Stimulated activated CD8-positive, alpha-beta memory T cell treated with anti-CD3 and anti-CD28 coated beads, Interleukin-2, amount 100 ng/mL, for 1 hour (primary cell): ENCODE measurements at places on chromosomes 6 and 20.

- no peak for DNase-seq
Observed at GRCh38 chr20:31568773-31569162, 36.3 kb upstream of the ID1 start.

DNA sequence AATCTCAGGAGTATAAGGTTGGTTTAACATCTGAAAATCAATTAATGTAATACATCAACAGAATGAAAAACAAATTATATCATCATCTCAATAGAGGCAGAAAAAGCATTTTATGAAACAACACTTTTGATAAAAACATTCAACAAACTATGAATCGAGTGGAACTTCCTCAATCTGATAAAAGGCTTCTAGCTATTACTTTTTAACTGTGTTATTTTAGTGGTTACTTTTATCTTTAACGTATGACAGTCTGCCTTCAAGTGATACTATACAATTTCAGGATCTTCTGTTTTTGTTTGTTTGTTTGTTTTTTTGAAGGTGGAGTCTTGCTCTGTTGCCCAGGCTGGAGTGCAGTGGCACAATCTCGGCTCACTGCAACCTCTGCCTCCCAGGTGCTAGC, 73.7 kb downstream of the ZFAND3 start:
- no peak for DNase-seq

GRCh38 chr20:18031050-18031449, 26.7 kb downstream of the OVOL2 start:
- DNase-seq = no peak

- DNase-seq = no peak
Observed at GRCh38 chr20:64143018-64143801, 21.0 kb upstream of the MYT1 start.

GRCh38 chr6:121557146-121557940, 121.9 kb downstream of the GJA1 start:
- no peak for DNase-seq

GRCh38 chr20:58518896-58519593, 3.8 kb upstream of the APCDD1L start:
- DNase-seq = no peak

- DNase-seq = no peak
Observed at GRCh38 chr20:61528591-61528990, 276.5 kb downstream of the CDH4 start.

DNA sequence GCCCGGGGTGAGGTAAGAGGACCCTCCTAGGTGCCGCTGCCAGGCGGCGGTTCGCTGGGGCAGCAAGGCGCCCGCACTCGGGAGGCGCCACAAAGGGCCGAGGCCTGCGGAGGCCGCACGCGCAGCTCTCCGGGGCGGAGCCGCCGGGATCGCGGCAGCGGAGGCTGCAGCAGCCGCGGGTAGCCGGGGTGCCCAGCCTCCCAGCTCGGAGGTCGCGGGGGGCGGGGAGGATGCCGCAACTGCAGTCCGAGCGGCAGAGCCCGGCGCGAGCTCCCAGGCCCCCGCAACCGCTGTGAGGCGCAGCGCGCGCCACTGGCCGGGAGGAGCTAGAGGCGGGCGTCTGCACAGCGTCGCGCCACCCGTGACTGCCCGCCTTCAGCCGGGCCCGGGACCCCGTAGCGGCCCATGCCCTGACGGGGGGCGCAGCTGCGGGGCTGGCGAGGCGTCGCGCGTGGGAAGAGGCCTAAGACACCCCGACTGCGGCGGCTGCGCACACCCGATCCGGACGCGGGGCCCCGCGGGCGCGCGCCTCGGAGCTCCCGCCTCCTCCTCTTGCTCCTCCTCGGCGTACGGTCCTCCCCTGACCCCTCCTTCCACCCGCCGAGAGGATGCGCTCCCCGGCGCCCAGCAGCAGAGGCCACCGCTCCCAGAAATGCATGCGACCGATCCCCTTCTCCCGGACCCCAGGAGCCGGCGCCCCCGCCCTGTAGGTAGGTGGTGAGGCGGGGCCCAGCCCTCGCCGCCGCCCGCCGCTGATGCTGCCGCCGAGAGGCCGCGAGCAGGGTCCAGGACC, at the start of gene NCOA7:
TSS of gene NCOA7 (plus strand) at position 603 of the 793 bp plus-strand sequence. CDS start 24,395 bp downstream, outside the sequence.
- peak; percentile 67 for DNase-seq

GRCh38 chr6:52230685-52231084, 13.6 kb downstream of the IL17F start:
- no peak for DNase-seq

DNA sequence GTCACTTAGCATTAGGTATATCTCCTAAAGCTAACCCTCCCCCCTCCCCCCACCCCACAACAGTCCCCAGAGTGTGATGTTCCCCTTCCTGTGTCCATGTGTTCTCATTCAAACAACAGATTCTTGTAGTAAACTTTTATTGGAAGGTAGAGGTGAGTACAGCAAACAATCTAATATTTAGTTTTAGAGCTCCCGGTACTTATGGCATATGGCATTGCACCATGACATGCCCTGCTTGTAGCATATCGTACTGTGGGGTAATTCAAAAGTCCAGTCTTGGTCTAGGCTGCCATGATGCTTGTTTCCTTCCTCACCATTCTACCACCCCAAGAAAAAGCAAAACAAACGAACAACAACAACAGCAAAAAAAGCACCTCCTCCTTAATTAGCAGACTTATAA, 289.5 kb downstream of the ZNF217 start:
- DNase-seq = no peak

GRCh38 chr6:119454714-119455113, 105.2 kb upstream of the MAN1A1 start:
- DNase-seq = no peak

DNA sequence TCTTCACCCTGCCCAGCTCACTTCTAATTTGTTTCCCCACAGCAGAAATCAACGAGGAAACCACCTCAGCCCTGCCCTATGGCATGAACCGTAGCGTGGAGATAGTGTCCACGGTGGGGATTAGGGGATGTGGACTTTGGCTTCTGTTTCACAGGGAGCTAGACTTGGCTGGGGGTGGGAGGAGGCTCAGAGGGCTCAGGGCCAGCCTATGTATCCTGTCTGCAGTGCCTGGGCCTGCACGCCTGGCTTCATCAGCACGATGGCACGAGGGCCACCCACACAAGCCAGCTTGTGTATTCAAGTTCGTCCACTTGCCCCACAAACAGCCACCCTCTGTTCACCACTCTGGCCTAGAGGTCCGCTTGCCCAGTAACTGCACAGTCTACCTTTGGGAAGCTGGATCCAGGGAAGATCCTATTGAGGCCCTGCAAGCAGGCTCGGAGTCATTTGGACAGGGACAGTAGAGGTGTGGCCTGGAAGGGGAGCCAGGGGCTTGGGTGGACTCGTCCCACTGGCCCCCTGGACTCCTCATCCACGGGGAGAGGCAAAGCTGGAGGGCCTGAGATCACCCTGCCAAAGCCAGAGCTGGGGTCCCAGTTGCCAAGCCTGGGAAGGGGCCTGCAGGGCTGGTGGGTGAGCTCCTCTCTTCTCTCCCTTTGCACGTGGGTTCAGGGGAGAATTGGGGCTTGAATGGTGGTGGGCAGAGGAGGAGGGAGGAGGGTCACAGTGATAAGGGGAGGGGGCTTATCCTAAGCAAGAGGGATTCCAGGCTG, 38.0 kb upstream of the FAM83D start:
- no peak for DNase-seq

DNA sequence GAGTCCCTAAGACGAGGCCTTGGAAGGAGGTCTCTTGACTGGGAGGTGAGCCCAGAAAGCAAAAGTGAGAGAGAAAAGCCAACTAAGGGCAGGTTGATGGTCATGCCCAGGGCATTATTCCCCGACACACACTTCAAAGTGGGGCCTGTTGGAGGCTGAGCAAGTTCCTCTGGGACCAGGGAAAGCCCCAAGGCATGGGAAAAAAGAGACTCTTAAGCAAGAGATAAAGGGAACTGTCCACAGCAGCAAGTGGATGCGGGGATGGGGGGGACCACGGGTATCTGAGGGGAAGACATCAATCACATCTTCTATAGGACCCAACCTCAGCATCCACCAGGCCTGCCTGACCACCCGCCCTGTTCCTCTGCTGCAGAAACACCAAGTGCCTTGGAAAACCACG, 119.9 kb upstream of the MAFB start:
- no peak for DNase-seq

GRCh38 chr20:36654506-36654905, 8.5 kb upstream of the SLA2 start:
- no peak for DNase-seq

- no peak for DNase-seq
Observed at GRCh38 chr20:13229538-13229937, 8.5 kb downstream of the ISM1 start.

- DNase-seq = peak; percentile 13
Observed at GRCh38 chr6:27251606-27252251, 4.2 kb downstream of the PRSS16 start.

- no peak for DNase-seq
Observed at GRCh38 chr6:137808191-137808590, 58.9 kb upstream of the TNFAIP3 start.

DNA sequence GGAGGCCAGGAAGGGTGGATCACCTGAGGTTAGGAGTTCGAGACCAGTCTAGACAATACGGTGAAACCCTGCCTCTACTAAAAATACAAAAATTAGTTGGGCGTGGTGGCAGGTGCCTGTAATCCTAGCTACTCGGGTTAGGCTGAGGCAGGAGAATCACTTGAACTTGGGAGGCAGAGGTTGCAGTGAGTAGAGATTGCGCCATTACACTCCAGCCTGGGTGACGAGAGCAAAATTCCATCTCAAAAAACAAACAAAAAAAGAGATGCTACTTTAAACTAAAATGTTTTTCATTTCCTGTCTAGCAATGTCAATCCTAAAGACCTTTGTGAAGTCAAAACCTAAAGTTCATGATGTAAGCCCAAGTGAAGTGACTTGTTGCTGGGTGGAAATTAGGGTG, 12.9 kb downstream of the DSN1 start:
- DNase-seq = no peak

GRCh38 chr20:3045816-3046676, at the start of gene MRPS26:
Gene MRPS26, plus strand, starts transcription at chr20:3046052. Its CDS starts 17 bp downstream, at chr20:3046069.
- DNase-seq = peak; percentile 61

DNA sequence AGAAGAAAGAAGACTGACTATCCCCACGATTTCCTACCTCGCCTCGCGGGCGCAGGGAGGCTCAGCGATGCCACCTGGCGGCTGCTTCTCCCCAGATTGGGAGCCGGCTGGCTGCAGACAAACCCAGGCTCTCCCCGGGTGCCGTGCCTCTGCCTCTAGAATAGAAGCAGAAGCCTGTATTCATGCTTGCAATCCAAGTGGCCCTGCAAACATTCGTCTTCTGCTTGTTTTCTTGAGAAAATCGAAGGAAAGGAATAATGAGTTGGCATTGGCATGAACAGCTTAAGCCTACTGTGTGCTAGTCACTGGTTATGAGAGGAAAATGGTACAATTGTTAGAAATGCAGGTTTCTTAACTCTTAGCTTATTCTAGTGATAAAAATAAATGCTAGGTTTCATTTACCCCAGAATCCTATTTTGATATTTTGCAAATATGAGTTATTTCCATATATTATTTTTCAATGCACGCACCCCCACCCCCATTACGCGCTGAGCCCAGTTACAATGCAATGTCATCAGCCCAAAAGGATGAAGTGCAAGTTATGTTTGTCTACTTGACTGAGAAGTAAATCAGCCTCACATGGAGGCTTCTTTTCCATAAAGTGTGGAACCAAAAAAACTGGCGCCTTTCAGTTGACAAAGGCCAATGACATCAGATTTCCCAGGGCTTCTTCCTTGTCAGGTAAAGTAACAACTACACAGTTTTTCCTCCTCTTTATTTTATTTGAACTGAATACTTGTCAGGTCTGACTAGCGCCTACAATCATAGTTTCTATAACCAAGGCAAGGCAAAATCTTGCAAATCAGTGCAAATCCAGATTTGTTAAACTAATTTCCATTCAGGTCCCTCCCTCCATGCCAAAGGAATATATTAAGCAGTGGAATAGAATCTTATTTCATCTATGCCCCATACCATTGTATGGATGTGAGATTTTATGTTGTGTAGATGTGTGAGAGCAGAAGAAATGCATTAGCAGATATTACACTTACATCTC, 3.9 kb upstream of the SOX4 start:
- DNase-seq = peak; percentile 62

DNA sequence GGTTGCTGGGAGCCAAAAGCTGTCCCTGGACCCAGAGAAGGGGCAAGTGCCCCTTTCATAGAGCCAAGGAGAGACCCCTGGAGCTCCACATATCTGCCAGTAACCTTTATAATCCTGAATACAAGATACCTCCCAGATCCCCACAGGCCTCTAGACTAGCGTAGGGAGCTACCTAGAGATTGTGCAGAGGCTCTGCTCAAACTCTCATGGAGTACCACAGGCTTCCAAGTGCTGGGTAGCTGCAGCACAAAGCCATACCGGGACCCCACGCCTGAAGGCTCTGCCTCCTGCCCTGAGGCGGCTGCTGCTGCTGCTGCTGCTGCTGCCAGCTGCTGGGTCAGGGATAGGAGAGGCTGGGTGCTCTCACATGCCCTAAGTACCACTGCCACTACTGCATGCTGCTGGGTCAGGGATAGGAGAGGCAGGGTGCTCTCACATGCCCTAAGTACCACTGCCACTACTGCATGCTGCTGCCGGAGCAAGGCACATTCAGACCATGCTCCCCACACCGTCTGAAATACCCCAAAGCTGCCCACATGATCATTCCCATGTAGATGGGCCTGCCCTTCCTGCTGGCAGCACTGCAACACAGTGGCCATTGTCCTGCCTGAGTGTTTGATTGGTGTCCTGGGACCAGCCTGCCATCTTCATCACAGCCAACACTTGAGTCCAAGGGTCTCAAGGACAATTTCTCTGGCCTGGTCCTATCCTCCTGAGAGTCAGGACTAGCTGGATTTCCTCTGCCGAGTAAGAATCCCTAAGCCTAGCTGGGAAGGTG, 1434.3 kb upstream of the ADGRB3 start:
- DNase-seq = no peak

- DNase-seq = no peak
Observed at GRCh38 chr6:30893666-30894065, 9.3 kb downstream of the DDR1 start.

DNA sequence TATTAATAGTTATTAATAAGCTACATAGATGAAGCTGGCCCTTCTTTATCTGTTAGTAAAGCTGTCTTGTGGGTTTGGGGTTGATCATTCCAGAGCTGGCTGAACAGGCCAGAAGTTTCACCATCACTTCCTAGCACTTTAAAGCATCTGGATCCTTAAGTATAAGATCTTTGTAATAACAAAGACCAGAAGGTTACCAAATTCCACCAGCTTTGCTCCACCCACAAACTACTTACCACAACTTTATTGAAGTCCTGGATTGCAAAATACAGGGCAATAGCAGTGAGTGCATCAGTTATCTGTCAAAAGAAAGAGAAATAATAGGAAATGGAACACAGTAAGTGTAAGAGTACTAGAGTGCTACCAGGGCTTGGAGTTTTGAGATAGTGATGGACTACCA, 33.0 kb downstream of the PIGU start:
- DNase-seq = no peak
